Caki2 (cell line): ENCODE measurements at places on chromosomes 5 and 9. TPM values are rescaled to one million over a fixed set of nuclear protein-coding genes. Genes with fewer than 3 reads are reported as not detected.

DNA sequence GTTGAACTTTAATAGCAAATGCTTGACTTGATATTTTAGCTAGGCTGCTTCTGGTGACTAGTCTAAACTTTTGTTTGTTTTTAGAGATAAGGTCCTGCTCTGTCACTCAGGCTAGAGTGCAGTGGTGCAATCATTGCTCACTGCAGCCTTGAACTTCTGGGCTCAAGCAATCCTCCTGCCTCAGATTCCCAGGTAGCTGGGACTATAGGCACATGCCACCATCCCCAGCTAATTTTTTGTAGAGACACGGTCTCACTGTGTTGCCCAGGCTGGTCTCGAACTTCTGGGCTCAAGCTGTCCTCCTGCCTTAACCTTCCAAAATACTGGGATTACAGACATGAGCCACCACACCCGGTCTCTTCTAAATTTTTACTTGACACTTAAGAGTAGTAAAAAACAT, 20.7 kb downstream of the CDC37L1 start:
- no peak for DNase-seq

DNA sequence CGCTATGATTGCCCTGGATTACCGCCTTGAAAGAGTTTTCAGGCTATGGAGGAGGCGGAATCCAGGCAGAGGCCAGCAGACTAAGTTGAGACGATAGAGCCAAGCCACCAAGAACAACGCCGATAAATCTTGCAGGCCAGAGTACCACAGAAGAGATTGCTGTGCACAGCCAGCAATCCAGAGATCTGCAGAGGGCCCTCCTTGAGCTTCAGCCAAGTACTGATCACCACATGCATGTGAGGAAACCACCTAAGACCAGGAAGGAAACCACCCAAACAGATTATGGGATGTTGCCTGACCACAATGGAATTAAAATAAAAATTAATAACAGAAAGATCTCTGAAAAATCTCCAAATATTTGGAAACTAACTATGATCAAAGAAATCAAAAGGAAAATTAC, 74.9 kb downstream of the GCNT4 start:
- DNase-seq = no peak

GRCh38 chr5:129696636-129697035, 51.3 kb upstream of the MINAR2 start:
- no peak for DNase-seq

DNA sequence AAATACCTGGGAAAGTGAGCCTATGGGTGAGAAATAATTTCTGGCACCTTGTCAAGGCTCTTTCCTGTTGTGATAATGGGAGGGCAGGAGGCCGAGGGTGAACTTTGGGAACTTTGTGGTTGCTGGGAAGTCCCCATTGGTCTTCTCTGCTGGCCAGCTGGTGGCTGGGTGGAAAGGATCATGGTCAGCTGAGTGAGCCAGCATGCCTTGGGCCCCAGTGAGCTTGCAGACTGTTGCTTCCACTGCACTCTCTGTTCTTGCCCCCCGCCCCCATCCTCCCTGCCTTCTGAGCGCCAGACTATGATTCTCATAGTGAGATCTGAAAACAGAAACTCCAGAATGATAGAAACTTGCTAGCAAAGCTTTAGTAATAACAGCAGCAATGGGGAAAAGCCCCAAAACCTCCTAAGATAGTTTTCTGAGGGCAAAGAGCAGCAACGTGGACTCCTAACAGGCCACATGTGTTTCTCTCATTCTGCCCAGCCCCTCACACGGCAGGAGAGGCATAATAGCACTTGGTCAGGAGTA, 139.2 kb upstream of the SMARCA2 start:
- no peak for DNase-seq

GRCh38 chr9:90946982-90947381, 145.4 kb downstream of the SYK start:
- DNase-seq = no peak

GRCh38 chr9:114369216-114370130, 18.3 kb downstream of the AKNA start:
- no peak for DNase-seq

- DNase-seq = no peak
These were observed 24.3 kb upstream of the POMT1 start for GRCh38 chr9:131478421-131478868.

GRCh38 chr5:44048276-44048984, 340.8 kb downstream of the FGF10 start:
- DNase-seq = no peak

DNA sequence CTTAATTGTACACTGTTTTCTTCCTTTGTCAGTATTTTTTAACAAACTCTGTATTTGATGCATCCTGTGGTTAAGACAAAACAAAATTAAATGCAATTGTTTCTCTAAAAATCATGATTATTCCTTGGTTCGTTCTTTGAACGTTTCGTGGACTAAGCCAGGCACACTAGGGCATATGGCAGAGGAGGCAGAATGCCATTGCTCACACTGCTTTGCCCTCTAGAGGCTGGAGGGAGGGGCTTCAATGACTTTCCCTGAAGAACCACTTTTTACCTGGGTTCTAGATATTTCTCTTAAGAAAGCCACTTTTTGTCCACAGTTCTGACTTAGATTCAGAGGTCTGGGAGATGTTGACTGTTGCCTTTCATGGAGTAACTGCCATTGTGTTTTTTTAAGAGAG, 236.2 kb upstream of the ADAMTSL1 start:
- no peak for DNase-seq

DNA sequence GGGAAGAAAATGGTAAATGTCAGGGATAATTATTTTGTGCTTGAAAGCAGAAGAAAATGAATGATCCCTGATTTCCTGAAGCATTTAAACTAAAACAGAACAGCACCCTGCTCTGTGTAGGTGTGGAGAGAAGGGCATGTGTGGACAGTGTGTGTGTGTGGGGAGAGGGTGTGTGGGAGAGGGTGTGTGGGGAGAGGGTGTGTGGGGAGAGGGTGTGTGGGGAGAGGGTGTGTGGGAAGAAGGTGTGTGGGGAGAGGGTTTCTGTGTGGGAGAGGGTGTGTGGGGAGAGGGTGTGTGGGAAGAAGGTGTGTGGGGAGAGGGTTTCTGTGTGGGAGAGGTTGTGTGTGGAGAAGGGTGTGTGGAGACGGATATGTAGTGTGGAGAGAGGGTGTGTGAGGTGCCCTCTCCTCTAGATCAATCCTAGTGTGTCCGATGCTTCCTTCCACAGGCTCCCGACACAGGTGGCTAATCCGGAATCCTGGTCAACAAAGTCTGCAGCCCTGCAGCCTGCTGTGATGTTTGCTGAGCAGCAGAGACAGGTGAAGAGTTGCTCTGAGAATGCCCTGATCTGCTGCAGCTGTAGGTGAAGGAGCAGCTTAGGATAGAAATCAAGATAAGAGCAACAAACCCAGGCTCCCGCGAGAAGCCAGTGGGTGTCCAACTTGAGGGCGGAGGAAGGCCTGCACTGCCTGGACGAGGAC, 15.5 kb downstream of the IRX4 start:
- DNase-seq = no peak

DNA sequence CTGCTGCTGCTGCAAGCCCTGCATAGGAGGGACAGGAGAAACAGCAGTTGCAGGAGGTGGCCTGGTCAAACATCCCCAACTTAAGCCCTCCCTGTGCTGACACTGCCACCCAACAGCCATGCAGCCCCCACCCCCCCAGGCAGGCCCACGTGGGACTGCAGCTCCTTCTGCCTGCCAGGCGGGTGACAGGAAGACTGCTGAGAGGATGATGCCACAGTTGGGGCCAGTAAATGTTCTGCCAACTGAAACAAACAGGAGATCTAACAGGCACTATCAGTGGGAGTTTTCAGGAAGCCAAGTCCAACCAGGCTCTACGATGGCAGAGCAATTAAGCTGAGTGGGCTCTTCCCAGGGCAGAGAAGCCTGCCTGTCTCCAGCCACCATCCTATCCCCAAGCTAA, 31.1 kb downstream of the DIRAS2 start:
- no peak for DNase-seq

The WNT8A gene
- not detected in 2 replicates for total RNA-seq

The PNPLA7 gene
- total RNA-seq = 0.09 and 0.98 TPM in 2 replicates
